Right hindlimb (tissue), 1 donor: ENCODE measurements at places on chromosomes 2 and 18.
A peak's percentile ranks its signal among the peaks of the same experiment; 100 is the strongest.

DNA sequence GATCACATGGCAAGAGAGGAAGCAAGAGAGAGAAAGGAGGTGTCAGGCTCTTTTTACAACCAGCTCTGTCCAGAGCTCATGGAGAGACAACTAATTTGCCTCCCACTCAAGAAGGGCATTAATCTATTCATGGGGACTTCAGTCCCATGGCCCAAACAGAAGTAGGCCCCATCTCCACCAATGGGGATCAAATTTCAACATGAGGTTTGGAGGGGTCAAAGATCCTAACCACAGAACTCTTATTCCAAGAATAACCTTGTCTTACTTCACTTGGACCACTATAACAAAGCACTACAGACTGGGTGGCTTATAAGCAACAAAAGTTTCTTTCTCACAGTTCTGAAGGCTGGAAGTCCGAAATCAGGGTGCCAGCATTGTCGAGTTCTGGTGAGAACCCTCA lies 31.8 kb downstream of the GRB14 start:
- no peak for DNase-seq

DNA sequence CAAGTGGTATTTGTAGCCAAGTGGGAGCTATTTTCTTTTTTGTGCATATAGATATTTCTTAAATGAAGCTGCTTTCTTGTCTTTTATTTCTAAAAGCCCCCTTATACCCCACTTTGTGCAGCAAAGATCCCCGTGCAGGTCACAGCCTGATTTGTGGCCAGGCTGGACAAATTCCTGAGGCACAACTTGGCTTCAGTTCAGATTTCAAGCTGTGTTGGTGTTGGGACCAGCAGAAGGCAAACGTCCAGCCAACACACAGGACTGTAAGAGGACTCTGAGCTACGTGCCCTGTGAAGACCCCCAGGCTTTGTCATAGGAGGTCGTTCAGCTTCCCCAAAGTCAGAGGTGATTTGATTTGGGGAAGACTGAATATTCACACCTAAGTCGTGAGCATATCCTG lies 21.9 kb downstream of the FOSL2 start:
- no peak for DNase-seq

DNA sequence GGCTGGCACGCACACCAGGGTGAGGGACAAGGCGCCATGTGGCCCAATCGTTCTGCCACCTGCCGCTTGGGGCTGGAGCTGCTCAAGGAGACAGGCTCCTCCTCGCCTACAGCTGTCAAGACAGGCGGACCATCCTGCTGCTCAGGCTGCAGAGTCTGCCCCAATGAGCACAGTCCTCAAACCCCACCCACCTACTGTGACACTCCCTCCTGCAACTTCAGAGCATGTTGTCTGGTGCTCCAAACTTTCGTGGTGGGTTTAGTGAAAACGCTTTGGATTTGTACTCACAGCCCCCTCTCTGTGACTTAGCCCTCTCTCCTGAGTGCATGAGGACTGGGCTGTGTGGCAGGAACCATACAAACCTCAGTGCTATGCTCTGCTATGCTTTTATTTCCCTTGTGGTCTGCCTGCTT lies 23.2 kb upstream of the SLC35F6 start:
- DNase-seq: peak; percentile 50

- no peak for DNase-seq
Measured at GRCh38 chr2:1841461-1841860, 97.1 kb upstream of the PXDN start.

DNA sequence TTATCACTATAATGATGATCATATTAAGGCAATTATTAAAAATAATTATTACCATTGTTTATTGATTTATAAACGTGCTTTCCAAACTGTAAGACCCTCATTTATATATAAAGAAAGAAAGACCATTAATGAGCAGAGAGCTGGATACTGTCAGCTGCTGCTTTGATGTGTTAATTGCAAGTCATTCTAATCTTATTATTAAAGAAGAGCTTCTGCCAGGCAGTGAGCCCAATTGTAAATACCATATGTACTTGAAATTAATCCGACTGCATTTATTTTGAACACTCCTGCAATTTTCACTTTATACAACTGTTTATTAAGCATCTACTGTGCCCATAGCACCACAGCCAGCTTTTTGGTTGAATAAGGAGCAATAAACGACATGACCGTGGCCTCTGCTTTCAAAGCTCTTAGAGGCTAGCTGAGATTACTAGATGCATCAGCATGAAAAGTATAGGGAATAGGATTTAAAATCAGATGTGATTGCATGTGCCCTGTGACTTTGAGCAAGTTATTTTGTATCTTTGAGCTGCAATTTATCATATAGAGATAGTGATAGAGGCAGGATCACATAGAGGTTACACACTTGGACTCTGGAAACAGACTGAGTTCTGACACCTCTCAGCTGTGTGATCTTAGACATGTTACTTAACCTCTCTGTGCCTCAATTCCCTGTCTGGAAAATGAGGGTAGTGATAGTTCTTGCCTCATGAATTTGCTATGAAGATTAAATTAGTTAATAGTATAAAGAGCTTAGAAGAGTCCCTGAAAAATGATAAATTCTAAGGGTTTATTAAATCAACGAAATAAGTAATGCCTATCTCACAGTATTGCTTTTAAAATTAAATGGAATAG lies 83.4 kb downstream of the MYCN start:
- no peak for DNase-seq

GRCh38 chr2:17557596-17557995 lies 17.1 kb downstream of the VSNL1 start:
- DNase-seq: no peak

DNA sequence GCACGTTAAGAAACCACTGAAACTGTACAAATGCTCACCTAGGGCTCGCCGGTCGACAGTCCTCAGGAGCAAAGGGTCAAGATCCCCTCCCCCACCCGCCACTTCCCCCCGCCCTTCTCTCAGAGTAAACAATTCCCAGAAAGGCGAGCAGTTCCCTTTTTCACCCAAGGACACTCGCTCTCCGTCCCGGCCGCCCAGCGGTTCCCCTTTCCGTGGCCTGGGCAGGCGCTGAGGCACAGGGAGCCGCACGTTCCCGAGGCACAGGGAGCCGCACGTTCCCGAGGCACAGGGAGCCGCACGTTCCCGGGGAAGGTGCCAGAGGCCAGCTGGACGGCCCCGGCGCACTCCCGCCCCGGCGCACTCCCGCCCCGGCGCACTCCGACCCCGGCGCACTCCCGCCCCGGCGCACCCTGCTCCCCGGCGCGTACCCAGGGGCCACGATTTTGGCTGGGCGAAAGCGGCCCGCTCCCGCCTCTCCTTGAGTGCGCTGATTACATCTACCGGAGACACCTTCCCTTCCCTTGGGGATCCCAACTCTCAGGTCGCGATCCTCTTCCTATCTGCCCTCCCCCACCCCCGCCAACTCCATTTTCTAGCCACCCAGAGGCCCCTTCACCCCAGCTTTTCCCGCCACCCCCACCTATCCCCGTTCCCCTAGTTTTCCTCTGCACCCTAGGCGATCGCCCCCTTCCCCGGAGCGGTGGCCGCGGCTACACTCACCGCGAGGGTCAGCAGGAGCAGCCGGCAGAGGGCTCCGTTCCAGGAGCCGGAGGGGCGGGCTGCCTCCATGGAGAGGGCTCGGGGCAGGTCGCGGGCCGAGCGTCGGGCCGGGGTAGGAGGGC lies 817 bp downstream of the DSC2 start:
- DNase-seq: peak; percentile 73

DNA sequence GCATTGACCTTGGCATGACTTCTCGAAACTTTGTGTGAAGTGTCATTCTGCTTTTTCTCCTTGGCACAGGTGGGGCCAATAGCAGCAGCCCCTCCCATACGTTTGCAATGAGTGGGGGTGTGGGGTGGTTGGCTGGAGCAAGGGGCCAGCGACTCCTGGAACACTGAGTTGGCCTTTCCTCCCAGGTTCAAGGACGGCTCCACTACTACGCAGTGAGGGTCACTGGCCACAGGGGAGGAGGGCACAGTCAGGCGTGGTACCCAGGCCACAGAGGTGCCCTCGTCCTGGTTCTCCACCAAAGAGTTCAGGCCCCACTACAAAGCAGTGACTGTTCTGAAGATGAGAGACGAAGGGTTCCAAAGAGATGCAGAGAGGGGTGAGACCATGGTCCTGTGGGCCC lies 70.6 kb upstream of the OTOS start:
- no peak for DNase-seq

DNA sequence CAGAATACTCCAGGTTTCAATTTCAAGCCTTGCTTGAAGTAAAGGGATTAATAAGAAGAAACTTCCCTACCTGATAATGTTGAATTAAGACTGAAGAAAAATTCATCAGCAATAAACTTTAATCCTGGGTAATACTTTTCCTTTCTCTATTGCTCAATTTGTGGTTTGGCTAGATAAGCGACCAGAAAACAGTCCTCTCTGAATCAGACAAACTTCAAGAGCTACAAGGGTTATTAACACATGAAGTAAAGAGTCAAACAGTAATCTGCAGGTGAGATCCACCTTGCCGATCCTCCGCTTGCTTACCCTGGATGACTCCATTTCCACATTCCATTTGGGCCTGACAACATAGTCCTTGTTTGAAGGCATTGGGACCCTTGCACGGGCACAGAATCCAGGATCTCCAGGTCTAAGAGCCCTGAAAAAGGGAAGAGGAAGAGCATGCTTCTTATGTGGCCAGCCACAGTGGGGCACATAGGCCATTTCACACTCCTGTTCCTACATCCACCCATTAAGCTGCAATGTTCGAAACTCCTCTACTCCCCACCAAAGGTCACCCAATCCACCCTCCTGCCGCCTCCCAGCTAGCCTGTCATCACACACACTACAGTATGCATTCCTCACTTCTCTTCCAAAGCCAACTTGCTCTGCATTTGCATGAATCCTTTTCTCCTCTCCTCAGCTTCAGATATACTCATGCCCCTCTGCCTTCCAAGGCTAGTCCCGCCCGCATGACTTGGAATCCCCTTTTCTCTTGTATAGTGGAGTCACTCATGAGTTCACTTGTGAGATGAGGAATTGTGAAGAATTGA lies 39.8 kb downstream of the IWS1 start:
- no peak for DNase-seq

DNA sequence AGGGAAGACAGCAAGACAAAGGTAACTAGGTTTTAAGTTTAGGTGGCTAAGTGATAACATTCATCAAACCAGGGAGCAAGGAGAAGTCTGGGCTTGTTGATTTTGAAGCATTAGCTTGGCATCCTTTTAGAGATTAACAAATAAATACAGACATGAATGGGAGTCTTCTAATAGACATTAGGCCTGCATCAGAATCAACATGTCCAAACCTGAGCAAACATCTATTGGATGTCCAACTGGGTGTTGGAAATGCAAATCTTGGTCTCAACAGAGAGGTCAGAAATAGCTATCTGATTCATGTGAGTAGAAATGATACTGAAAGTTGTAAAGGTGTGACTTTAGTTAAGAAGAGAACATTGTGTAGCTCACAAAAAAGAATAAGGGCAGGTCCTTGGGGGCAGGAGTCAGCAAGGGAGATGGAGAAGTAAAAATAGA lies 85.5 kb upstream of the RND3 start:
- DNase-seq: no peak

GRCh38 chr2:133605766-133606137 lies 37.5 kb upstream of the NCKAP5 start:
- DNase-seq: no peak

DNA sequence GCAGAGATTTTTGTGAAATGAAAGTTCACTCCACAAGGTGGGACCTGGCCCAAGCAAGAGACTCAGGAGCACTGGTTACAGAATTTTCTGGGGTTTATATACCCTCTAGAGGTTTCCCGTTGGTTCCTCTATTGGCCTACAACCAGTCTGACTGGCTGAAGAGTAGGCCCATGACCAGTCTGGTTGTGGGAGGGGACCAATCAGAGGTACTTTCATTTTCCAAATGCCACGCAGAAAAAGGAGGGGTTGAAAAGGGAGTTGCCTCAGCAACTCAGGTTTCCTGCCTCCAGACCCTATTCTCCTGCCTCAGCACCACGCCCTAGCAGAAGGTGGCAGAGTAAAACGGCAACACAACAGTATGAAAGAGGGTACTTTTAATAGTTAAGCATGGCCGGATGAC lies 98.4 kb downstream of the COLEC12 start:
- DNase-seq: no peak

- DNase-seq: no peak
Measured at GRCh38 chr2:3010001-3010400, 367.6 kb downstream of the EIPR1 start.

- DNase-seq: no peak
Measured at GRCh38 chr2:71697106-71698004, 244.0 kb downstream of the DYSF start.

GRCh38 chr2:53490659-53491058 lies 276.9 kb upstream of the CHAC2 start:
- DNase-seq: peak; percentile 42

DNA sequence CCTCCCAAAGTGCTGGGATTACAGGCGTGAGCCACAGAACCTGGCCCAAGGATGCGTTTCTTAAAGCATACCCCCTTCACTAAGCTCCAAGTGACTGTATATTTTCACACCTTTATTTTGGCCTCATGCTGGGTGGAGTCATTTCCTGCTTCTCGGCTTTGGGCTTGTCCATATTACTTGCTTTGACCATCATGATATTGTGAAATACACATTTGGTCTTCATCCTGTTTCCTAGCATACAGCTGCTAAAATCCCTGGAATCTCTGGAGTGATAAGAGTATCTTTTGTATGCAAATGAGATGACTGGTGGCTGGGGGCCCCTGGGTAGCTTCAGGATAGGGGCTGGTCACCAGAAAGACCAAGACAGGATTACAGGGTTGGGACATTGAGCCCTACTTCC lies 17.6 kb upstream of the COLEC12 start:
- no peak for DNase-seq

DNA sequence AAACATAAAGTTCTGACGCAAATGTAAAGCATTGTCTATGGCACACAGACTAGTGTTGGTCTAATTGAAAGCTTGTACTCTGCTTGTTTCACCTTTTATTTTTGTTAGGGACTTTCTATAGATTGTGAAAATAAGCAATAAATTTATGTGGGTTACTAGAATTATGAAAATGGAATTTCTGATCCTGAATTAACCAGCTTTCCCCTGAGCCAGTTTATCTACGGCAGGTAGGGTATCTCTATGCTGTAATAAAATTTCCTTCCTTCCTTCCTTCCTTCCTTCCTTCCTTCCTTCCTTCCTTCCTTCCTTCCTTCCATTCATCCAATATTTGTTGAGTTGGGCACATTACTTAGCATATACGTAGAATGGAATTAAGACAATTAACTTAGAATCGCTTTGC lies 362.6 kb upstream of the SPRED2 start:
- no peak for DNase-seq

GRCh38 chr2:84022810-84023431 lies 436.2 kb downstream of the SUCLG1 start:
- DNase-seq: no peak

DNA sequence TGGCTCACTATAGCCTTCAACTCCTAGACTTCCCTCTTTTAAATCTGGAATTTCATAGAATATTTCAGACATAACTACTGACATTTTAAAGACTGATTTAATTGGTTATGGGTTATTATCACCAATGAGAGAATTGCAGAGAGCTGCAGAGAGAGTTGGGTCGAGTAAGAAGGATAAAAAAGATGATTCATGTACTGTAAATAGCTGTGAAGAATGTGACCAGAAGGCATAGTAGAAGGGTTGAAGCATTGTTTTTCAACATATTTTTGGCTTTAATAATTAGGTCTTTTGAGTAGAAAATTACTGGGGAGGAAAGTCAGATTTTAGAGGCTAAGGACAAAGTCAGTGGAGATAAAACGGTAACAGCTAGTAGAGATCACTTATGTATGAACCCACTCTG lies 503.2 kb upstream of the SLC8A1 start:
- DNase-seq: no peak

- no peak for DNase-seq
Measured at GRCh38 chr2:191404568-191404991, 159.4 kb downstream of the MYO1B start.
